ENCODE measurements at places on chromosomes 7 and 10.
A peak's percentile ranks its signal among the peaks of the same experiment; 100 is the strongest.

- H3K27me3 ChIP-seq: peaks cover 18% of the 10 kb centered on the region
- DNase-seq: no peak
- H3K4me3 ChIP-seq: no peak overlapping the region
- no peaks in the 10 kb centered on the region for H3K4me1 ChIP-seq
- no peaks in the 10 kb centered on the region for H3K36me3 ChIP-seq
Observed at GRCh38 chr10:111390813-111391563, 314.2 kb downstream of the ADRA2A start.

- no peak overlapping the region for H3K27ac ChIP-seq
- no peaks in the 10 kb centered on the region for H3K4me1 ChIP-seq
- DNase-seq: no peak
- no peaks in the 10 kb centered on the region for H3K36me3 ChIP-seq
Observed at GRCh38 chr7:71009636-71010035, 122.3 kb upstream of the GALNT17 start.

- no peaks in the 10 kb centered on the region for H3K36me3 ChIP-seq
- H3K27ac ChIP-seq: no peak overlapping the region
- H3K4me1 ChIP-seq: peaks cover 5% of the 10 kb centered on the region
- DNase-seq: no peak
- H3K4me3 ChIP-seq: no peak overlapping the region
Observed at GRCh38 chr10:23342213-23342884, 2.2 kb downstream of the C10orf67 start.

GRCh38 chr7:104039363-104039762, 49.9 kb upstream of the RELN start:
- H3K4me1 ChIP-seq: no peaks in the 10 kb centered on the region
- H3K27me3 ChIP-seq: peaks cover 12% of the 10 kb centered on the region
- DNase-seq: no peak
- no peak overlapping the region for H3K4me3 ChIP-seq
- H3K27ac ChIP-seq: no peak overlapping the region
- H3K36me3 ChIP-seq: no peaks in the 10 kb centered on the region

DNA sequence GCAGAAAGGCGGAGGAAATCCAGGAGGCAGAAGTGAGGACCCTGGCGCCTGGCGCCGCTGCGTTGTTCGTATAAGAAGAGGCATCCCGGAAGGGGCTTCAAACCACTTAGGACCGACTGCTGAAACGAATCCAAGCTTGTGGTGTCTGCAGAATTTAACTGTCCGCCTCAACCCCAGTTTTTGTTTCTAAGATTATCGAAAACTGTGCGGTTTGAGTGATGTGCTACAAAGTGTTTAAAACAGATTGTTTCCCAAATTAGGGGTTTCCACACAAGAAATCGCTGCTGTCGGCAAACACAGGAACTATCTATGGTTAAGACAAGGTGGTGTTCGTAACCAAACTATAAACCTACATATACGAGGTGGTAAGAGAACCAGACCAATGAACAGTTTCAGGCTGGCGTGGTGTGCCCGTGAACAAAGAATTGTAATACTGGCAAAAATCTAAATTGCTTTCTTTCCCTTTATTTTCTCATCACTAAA, 835 bp upstream of the DGKI start:
- H3K36me3 ChIP-seq: no peaks in the 10 kb centered on the region
- DNase-seq: no peak
- H3K4me1 ChIP-seq: peaks cover 2% of the 10 kb centered on the region
- peaks cover 71% of the 10 kb centered on the region for H3K27me3 ChIP-seq
- peak overlapping the region; percentile 27 for H3K4me3 ChIP-seq

DNA sequence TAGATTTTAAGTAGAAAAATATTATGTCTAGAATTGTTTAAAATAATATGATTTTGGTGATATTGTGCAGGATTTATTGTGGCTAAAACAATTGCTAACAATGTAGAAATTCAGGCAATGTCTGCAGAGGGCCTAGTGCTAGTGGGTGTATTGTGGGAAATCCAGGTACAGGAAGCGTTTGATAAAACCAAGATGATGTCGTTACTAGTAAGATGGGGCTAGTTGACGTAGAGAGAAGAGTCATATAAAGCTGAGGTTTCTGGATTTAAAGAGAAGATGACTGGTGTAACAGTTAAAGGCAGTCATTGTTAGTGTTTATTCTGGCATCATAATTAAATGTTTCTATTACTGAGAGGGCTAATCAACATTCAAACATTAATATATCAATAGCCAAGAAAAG, 43.5 kb downstream of the ADK start:
- no peaks in the 10 kb centered on the region for H3K4me1 ChIP-seq
- no peak for DNase-seq
- H3K27ac ChIP-seq: no peak overlapping the region
- H3K27me3 ChIP-seq: no peaks in the 10 kb centered on the region

DNA sequence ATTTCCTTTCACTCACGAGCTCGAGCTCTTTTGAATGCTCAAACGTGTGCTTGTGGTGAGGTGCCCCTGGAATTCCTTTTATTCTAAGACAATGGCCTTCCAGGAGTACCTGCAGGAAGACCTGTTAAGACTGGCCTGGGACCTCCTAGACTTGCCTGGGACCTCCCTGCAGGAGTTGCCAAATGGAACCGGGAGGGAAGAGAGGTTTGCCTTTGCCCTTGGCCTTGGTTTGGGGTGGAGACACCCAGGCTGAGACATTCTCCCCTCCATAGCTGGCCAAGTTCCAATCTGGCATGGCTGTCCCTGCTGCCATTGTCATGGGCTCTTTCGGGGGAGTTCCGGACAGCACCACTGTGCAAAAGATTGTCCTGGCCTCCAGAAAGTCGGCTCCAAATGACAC, 39.7 kb downstream of the DNAJB12 start:
- no peak overlapping the region for H3K27ac ChIP-seq
- H3K27me3 ChIP-seq: peaks cover 10% of the 10 kb centered on the region
- H3K4me3 ChIP-seq: no peak overlapping the region
- H3K4me1 ChIP-seq: peaks cover 7% of the 10 kb centered on the region
- DNase-seq: no peak

GRCh38 chr10:4058514-4059029, 273.6 kb upstream of the KLF6 start:
- DNase-seq: no peak
- no peaks in the 10 kb centered on the region for H3K27me3 ChIP-seq
- H3K27ac ChIP-seq: no peak overlapping the region
- H3K4me3 ChIP-seq: no peak overlapping the region
- no peaks in the 10 kb centered on the region for H3K4me1 ChIP-seq

DNA sequence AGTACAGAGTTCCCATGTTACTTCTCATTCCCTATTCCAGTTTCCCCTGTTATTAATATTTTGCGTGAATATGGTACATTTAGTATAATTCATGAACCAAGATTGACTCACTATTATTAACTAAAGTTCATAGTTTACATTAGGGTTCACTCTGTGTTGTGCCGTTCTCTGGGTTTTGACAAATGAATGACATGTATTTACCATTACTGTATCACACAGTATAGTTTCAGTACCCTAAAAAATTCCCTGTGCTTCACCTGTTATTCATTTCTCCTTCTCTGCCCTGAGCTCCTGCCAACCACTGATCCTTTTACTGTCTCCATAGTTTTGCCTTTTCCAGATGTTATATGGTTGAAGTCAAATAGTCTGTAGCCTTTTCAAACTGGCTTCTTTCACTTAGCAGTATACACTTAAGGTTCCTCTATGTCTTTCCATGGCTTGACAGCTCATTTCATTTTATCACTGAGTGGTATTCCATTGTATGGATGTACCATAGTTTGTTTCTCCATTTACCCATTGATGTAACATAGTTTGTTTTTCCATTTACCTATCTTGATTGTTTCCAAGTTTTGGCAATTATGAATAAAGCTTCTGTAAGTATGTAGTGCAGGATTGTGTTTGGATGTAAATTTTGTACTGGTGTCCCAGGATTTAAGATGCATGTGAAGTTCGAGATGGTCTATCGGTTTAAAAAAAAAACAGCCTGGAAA, 58.8 kb downstream of the CDK14 start:
- no peak for DNase-seq
- H3K36me3 ChIP-seq: peaks cover 15% of the 10 kb centered on the region
- no peak overlapping the region for H3K4me3 ChIP-seq

GRCh38 chr10:12727832-12728215, 273.7 kb downstream of the CCDC3 start:
- H3K36me3 ChIP-seq: no peaks in the 10 kb centered on the region
- no peak for DNase-seq
- peaks cover 23% of the 10 kb centered on the region for H3K27me3 ChIP-seq
- H3K27ac ChIP-seq: no peak overlapping the region
- no peak overlapping the region for H3K4me3 ChIP-seq
- peaks cover 4% of the 10 kb centered on the region for H3K4me1 ChIP-seq

- no peak overlapping the region for H3K4me3 ChIP-seq
- no peak overlapping the region for H3K27ac ChIP-seq
- DNase-seq: no peak
Observed at GRCh38 chr7:86914551-86914950, 144.9 kb downstream of the ELAPOR2 start.

GRCh38 chr7:24870766-24871165, 109.2 kb downstream of the OSBPL3 start:
- H3K27me3 ChIP-seq: no peaks in the 10 kb centered on the region
- H3K4me1 ChIP-seq: no peaks in the 10 kb centered on the region
- no peak overlapping the region for H3K4me3 ChIP-seq
- no peaks in the 10 kb centered on the region for H3K36me3 ChIP-seq
- no peak overlapping the region for H3K27ac ChIP-seq
- no peak for DNase-seq

DNA sequence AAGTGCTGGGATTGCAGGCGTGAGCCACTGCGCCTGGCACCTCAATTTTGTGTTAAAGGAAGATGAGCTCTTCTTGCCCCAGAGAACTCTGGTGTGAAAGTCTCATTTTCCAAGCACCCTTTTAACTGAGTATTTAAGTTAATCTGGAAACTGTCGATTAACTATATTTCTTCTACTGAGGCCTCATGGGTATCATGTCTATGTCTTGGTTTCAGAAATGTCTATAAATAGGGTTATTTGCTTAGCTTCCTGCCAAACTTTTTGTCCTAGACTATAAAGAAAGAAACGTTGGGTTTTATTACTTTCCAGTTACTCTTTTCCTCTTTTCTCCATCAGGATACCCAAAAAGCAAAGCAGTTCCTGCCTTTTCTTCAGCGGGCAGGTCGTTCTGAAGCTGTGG, 102.4 kb downstream of the LRRC4 start:
- no peaks in the 10 kb centered on the region for H3K27me3 ChIP-seq
- H3K36me3 ChIP-seq: peaks cover 31% of the 10 kb centered on the region
- H3K4me1 ChIP-seq: peaks cover 40% of the 10 kb centered on the region

DNA sequence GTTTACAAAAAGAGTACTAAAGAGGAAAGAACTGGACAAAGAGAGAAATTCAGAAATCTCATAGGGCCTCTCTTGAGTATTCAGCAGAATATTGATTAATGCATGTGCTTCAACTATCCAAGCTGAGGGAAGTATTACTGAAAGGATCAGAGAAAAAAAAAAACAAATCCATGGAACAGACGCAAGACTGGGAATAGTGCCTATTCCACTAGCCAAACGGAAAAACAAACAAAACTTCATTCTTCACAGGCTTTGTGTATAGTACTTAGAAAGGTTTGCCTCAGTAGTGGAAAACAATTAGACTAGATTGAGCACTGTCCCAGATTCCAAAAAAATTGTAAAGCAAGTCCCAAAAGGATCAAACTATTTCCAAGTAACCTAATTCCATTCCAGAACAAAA, 106.2 kb downstream of the TFEC start:
- H3K4me3 ChIP-seq: no peak overlapping the region
- peaks cover 11% of the 10 kb centered on the region for H3K4me1 ChIP-seq
- H3K27ac ChIP-seq: no peak overlapping the region
- H3K27me3 ChIP-seq: no peaks in the 10 kb centered on the region

- H3K4me3 ChIP-seq: no peak overlapping the region
- no peak for DNase-seq
- H3K27me3 ChIP-seq: no peaks in the 10 kb centered on the region
- no peak overlapping the region for H3K27ac ChIP-seq
- no peaks in the 10 kb centered on the region for H3K4me1 ChIP-seq
- H3K36me3 ChIP-seq: peaks cover 57% of the 10 kb centered on the region
Observed at GRCh38 chr7:99525713-99526440, 21.4 kb downstream of the ZKSCAN5 start.

DNA sequence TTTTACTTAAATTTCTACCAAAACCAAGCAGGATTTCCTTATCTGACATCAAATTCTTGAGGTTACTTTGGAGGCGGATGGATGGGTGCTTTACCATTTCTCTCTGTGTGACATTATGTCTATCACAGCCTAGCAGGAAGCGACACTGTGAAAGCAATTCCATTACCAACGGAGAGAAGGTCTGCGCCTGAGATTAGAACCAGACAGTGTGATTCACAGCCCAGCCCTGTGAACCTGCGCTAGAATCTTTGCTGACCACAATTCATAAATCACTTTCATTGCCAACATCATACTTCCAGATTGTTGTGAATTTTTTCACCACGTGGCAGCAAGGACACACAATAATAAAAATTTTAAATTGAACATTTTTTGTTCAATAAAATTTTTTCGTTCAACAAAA, 126.5 kb downstream of the CUBN start:
- no peak overlapping the region for H3K27ac ChIP-seq
- no peaks in the 10 kb centered on the region for H3K27me3 ChIP-seq
- H3K4me1 ChIP-seq: peaks cover 2% of the 10 kb centered on the region
- no peak for DNase-seq

DNA sequence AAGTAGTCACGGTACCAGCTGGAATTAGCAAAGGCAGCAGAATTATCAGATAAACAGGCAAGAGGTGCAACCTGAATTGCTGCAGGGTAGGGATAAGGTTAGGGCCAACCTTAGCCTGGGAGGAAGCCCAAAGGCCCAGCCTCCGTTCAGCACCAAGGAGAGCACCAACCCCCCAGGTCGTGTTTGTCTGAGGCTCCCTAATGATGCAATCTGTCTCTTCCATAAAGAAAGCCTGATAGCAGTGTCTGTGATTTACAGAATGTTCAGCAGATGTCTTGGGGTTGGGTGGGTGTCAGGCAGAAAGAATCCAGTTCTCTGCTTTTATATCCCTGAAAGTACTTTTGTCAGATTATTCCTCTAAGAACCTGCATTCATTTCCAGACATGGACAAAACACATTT, 328.4 kb upstream of the AOAH start:
- H3K4me1 ChIP-seq: peaks cover 17% of the 10 kb centered on the region
- DNase-seq: peak; percentile 51
- H3K36me3 ChIP-seq: peaks cover 3% of the 10 kb centered on the region
- no peaks in the 10 kb centered on the region for H3K27me3 ChIP-seq
- H3K27ac ChIP-seq: no peak overlapping the region

DNA sequence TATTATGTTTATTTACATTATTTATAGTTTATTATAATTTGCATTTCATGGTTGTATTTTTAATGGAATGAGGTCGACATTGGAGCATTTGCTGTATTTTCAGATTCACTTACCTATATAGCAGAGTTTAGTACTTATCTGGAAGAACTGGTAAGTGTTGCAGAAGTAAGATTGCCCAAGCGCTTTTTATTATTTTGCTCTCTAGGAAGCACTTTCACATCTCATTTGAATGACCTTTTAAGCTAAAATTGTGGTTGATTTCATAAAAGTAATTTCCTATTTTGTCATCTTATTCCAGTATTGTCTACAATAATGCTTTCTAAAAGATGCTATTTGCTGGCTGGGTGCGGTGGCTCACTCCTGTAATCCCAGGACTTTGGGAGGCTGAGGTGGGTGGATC, 28.6 kb downstream of the SEC61A2 start:
- H3K27me3 ChIP-seq: no peaks in the 10 kb centered on the region
- H3K4me1 ChIP-seq: no peaks in the 10 kb centered on the region
- peaks cover 20% of the 10 kb centered on the region for H3K36me3 ChIP-seq
- no peak overlapping the region for H3K27ac ChIP-seq
- H3K4me3 ChIP-seq: no peak overlapping the region
- DNase-seq: no peak

GRCh38 chr7:20574784-20575720, 40.4 kb upstream of the ABCB5 start:
- H3K27ac ChIP-seq: no peak overlapping the region
- no peaks in the 10 kb centered on the region for H3K36me3 ChIP-seq
- no peak for DNase-seq
- no peaks in the 10 kb centered on the region for H3K27me3 ChIP-seq

Data from progenitor cell of endocrine pancreas (in vitro differentiated cells).